ENCODE measurements at places on chromosomes 2 and 18. TPM values are rescaled to one million over a fixed set of nuclear protein-coding genes. Genes with fewer than 3 reads are reported as not detected.
A peak's percentile ranks its signal among the peaks of the same experiment; 100 is the strongest.

- no peak for DNase-seq
- no peaks in the 10 kb centered on the region for H3K27me3 ChIP-seq
- H3K36me3 ChIP-seq = no peaks in the 10 kb centered on the region
- H3K27ac ChIP-seq = no peak overlapping the region
Measured at GRCh38 chr2:21939967-21940366, 816.2 kb downstream of the TDRD15 start.

DNA sequence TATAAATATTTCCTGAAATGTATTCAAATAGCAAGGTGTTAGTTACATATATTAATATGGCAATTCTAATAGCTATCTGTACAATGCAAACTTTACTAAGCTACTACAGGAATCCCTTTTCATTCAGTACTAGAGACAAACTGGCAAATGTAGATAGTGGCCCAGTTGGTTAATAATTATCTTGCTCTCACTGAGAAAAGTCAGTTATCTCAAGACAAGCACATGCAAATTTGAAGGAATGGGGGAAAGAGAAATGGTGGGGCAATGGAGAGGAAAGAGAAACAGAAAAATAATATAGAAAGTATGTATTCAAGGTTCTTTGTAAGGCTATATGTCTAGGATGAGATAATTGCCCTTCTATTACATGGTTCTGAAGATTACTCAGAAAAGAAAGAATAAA, 280.0 kb downstream of the FIGN start:
- H3K4me3 ChIP-seq = no peak overlapping the region
- no peaks in the 10 kb centered on the region for H3K4me1 ChIP-seq
- H3K36me3 ChIP-seq = no peaks in the 10 kb centered on the region
- H3K27me3 ChIP-seq = no peaks in the 10 kb centered on the region
- DNase-seq = no peak

GRCh38 chr2:135317375-135317774, 213.6 kb downstream of the ZRANB3 start:
- no peaks in the 10 kb centered on the region for H3K4me1 ChIP-seq
- H3K27me3 ChIP-seq = no peaks in the 10 kb centered on the region
- H3K4me3 ChIP-seq = no peak overlapping the region
- no peak for DNase-seq
- H3K36me3 ChIP-seq = no peaks in the 10 kb centered on the region

- H3K4me3 ChIP-seq = no peak overlapping the region
- no peaks in the 10 kb centered on the region for H3K4me1 ChIP-seq
- DNase-seq = no peak
- H3K36me3 ChIP-seq = no peaks in the 10 kb centered on the region
- no peak overlapping the region for H3K27ac ChIP-seq
Measured at GRCh38 chr18:50727721-50728471, 91.9 kb downstream of the MRO start.

Gene UGT1A4
- total RNA-seq = not detected

GRCh38 chr2:41460661-41461060, 587.2 kb upstream of the PKDCC start:
- H3K27ac ChIP-seq = no peak overlapping the region
- H3K4me1 ChIP-seq = no peaks in the 10 kb centered on the region
- no peak for DNase-seq
- no peaks in the 10 kb centered on the region for H3K27me3 ChIP-seq
- H3K36me3 ChIP-seq = no peaks in the 10 kb centered on the region

Gene UGT1A7
- not detected for total RNA-seq

GRCh38 chr18:58458304-58458703, 170.6 kb downstream of the ALPK2 start:
- no peaks in the 10 kb centered on the region for H3K36me3 ChIP-seq
- no peaks in the 10 kb centered on the region for H3K4me1 ChIP-seq
- no peak overlapping the region for H3K27ac ChIP-seq
- no peak for DNase-seq

- DNase-seq = peak; percentile 70
- peaks cover 24% of the 10 kb centered on the region for H3K4me1 ChIP-seq
- H3K4me3 ChIP-seq = no peak overlapping the region
- H3K27ac ChIP-seq = peak overlapping the region; percentile 39
Measured at GRCh38 chr2:190978389-190979053, 35.5 kb downstream of the STAT1 start.

Gene SPC25
- total RNA-seq = 3.7 TPM

- peaks cover 9% of the 10 kb centered on the region for H3K4me1 ChIP-seq
- no peak overlapping the region for H3K27ac ChIP-seq
- H3K27me3 ChIP-seq = no peaks in the 10 kb centered on the region
Measured at GRCh38 chr2:204449977-204450376, 95.3 kb upstream of the PARD3B start.

DNA sequence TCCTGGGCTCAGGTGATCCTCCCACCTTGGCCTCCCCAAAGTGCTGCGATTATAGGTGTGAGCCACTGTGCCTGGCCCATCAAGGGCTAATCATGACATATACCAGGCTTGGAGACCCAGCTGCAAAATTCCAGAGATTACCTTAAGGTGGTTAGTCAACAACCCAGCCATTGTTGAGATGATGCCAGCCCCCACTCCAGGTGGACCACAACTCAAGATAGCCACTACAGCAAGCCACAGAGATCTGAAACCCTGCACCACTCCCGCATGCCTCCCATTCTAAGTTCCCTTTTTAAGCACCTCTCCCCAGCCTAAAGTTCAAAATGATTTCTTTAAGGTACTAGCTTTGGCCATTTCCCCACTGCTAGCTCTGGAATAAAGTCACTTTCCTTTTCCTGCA, 4.6 kb upstream of the CLK1 start:
- no peak for DNase-seq
- H3K27me3 ChIP-seq = no peaks in the 10 kb centered on the region
- H3K4me3 ChIP-seq = no peak overlapping the region
- H3K36me3 ChIP-seq = 0 out of 2 replicates have a peak, but pooled peaks cover 3% of the 10 kb centered on the region

DNA sequence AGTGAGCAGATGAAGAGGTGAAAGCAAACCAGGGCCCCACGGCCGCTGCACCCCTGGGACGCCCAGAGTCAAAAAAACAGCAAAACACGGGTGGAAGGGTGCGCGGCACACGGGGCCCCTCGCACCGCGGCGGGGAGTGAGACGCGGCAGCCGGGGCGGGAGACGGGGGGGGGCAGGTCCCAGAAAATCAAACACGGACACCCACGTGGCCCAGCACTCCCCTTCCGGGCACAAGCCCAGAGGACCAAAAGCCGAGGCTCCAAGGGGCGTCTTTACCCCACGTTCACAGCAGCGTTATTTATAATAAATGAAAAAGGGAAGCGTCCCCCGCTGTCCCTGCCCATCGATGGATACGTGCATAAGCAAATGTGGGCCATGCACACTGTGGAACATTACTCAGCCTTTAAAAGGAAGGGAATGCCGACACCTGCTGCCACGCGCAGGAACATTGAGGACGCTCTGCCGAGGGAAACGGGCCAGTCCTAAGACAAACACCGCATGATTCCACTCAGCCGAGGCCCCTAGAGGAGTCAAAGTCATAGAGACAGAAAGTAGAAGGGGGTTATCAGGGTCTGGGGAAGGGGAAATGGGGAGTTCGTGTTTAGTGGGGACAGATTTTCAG, 677 bp upstream of the COPS9 start:
- H3K4me1 ChIP-seq = peaks cover 12% of the 10 kb centered on the region
- H3K27ac ChIP-seq = 0 out of 2 replicates have a peak overlapping the region, but pooled peaks have one; percentile 2
- no peak for DNase-seq
- H3K4me3 ChIP-seq = peak overlapping the region; percentile 72

GRCh38 chr18:65753520-65753919, 2.7 kb downstream of the CDH7 start:
- H3K27me3 ChIP-seq = no peaks in the 10 kb centered on the region
- DNase-seq = no peak
- H3K36me3 ChIP-seq = no peaks in the 10 kb centered on the region
- H3K4me1 ChIP-seq = no peaks in the 10 kb centered on the region
- no peak overlapping the region for H3K27ac ChIP-seq

- H3K27me3 ChIP-seq = peaks cover 8% of the 10 kb centered on the region
- H3K4me1 ChIP-seq = no peaks in the 10 kb centered on the region
- DNase-seq = no peak
Measured at GRCh38 chr2:108345951-108346350, 31.8 kb upstream of the SULT1C4 start.

DNA sequence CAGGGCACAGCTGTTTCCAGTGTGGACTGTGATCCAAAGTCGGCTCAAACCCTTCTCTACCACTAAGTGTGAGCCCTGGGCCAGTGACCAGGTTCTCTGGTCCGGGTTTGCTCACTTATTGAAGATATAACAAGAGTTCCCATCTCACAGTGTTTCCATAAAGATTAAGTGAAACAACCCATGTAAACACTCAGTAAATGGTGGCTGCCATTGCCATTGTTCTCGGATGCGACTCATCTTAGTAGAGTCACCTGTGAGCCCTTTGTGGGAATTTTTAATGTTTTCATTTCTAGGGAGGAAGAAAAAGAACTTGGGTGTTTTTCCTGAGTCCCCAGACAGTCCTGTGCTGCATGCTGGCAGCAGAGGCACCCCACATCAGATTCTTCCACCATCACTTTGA, 53.4 kb downstream of the TPGS2 start:
- no peaks in the 10 kb centered on the region for H3K27me3 ChIP-seq
- H3K4me3 ChIP-seq = no peak overlapping the region
- DNase-seq = no peak

Gene B3GNT7
- under 0.01 TPM for total RNA-seq

DNA sequence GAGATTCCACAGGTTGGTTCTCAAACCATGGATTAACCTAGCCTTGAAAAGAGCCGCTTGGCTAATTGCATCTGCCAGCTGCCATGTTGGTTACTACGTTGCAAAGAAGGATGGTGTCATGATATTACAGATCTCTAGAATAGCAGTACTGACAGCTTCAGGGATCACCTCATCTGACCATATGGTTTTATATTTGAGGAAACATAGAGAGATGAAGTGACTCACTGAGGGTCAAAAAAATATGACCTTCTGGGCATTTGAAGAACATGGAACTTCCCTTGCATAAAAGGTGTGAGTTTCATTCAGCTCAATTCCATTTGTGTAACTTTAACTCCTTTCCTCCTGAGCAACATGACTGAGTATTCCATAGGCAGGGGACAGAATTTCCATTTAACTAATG, 242.3 kb downstream of the SETBP1 start:
- H3K4me1 ChIP-seq = peaks cover 12% of the 10 kb centered on the region
- no peaks in the 10 kb centered on the region for H3K36me3 ChIP-seq
- no peaks in the 10 kb centered on the region for H3K27me3 ChIP-seq
- DNase-seq = no peak
- no peak overlapping the region for H3K4me3 ChIP-seq

DNA sequence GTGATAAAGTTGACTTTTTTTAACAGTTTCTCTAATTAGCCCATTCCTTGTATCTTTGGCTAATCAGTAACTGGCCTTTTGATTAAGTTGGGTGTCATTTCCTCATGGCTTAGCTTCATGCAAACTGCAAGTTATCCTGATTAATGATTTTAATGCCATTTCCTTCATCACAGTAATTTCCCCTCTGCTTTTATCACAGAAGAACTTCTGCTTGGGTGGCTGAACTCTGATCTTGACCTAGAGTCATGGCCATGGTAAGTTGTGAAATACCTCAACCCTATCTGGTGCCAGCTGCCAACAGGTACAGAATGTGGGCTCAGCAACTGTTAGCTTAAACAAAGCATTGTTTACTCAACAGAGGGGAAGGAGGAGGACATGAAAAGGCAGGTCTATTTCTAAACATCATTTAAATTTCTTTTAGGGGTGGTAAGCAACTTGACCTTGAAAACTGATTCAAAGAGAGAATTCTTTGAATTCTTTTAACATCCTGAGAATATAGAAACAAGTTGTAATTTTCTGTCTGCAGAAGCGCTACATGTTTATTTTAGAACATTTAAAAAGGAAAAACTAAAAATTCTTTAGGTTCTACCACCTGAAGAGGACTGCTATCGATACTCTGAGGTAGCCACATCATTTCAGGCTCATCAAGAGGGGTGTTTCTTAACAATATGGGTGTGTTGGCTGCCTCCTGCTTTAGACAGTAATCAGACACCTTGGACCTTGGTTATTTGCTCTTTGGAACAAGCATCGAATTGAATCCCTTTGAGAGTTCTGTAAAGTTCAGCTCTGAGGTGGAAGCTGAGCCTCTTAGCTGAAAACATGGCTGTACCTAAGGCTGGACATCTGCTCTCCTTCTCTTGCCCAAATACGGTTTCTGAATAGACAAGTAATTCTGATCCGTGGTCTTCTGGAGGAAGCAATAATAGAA, 39.7 kb downstream of the ANXA4 start:
- H3K36me3 ChIP-seq = no peaks in the 10 kb centered on the region
- H3K4me1 ChIP-seq = peaks cover 8% of the 10 kb centered on the region
- no peak overlapping the region for H3K27ac ChIP-seq
- H3K4me3 ChIP-seq = no peak overlapping the region
- no peak for DNase-seq

DNA sequence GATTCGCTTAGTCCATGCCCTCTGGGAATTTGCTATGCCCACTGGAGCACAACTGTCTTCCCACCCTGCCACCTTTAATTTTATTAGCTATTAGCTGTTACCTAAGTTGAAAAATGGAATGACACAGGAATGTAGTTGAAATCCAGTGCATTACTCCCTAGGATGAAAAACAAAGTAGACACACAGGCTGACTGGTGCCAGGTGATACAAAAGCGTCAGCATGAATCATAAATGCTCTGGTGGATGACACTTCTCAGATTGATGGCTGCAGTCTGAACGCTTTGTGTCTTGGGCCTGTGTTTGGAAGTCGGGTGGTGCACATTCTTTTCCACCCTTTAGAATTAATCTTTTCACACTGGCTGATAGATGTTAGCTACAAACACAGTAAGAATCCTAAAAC, 802.0 kb downstream of the DCC start:
- no peaks in the 10 kb centered on the region for H3K27me3 ChIP-seq
- H3K36me3 ChIP-seq = no peaks in the 10 kb centered on the region
- no peak overlapping the region for H3K4me3 ChIP-seq

DNA sequence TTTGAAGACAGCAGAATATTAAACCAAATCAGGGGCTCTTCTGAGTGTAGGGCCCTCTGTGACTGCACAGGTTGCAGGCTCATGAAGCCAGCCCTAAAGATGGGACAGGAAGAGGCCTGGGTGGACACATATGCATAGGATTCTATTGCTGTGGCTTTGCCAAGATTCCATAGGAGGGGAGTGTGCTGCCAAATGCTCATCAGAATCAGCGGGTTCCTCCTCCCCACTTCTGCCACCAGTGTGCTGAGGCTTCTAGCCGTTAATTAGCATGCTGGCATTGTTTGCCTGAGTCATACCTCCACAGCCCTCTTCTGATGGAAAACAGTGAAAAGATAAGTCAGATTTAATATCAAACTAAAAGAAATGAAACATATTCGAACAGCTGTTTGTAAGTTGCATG, 103.9 kb upstream of the TMEFF2 start:
- H3K4me1 ChIP-seq = no peaks in the 10 kb centered on the region
- DNase-seq = no peak
- no peak overlapping the region for H3K27ac ChIP-seq
- no peak overlapping the region for H3K4me3 ChIP-seq

Gene POTEI
- not detected for total RNA-seq
